ENCODE measurements at places on chromosomes 16 and 17.

- DNase-seq = no peak
Measured at GRCh38 chr16:879461-879861, 78.9 kb upstream of the GNG13 start.

- DNase-seq = no peak
Measured at GRCh38 chr17:8237175-8237574, 10.7 kb downstream of the CTC1 start.

DNA sequence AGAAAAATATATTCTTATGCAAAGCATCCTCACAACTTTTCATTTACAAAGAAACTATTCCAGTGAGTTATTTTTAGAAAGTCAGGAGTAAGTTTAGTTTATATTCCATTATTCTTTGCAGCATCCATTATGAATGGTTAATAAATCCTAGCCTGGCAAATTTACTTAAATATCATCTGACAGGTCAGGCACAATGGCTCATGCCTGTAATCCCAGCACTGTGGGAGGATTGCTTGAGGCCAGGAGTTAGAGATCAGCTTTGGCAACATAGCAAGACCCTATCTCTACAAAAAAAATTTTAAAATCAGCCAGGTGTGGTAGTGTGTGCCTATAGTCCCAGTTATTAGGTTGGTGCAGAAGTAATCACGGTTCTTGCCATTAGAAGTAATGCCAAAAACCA lies 12.9 kb downstream of the ESRP2 start:
- no peak for DNase-seq

- no peak for DNase-seq
Measured at GRCh38 chr16:80984124-80984892, 22.4 kb downstream of the CMC2 start.

GRCh38 chr17:76132574-76133338 lies 8.3 kb downstream of the FOXJ1 start:
- no peak for DNase-seq

- no peak for DNase-seq
Measured at GRCh38 chr17:46154151-46154816, 38.9 kb downstream of the KANSL1 start.

DNA sequence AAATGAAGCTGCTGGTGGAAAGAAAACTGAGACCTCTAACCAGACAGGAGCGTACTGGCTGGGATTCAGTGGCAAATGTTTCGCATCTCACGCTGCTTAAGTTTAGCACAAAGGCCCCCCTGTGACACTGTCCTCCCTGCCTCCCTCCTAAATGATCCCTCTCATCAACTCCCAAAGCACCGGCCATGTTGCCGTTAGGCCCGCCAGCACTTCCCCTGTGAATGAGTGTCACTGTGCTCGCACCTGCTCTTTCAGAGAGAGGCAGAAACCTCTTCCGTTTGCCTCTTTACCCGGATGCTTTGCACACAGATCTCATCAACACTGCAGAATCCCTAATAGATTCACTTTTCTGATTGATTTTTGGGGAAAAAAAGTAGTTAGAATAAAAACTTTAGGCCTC lies 26.5 kb downstream of the MBTPS1 start:
- no peak for DNase-seq

DNA sequence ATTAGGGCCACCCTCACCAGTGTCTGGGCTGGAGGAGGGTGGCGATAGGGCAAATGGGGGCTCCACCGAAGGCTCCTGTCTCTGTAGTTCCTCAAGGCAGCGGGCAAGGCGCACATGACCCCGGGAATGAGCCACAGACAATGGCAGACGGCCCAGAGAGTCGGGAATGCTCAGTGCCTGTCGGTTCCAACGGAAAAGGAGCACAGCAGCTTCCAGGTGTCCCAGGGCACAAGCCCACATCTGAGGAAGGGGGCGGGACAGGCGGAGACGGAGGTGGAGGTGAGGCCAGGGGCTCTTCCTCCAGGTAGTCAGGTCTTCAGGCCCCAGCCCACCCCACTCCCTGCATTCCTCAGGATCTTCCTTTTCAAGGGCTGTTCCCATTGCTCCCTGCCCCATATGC lies 5.1 kb upstream of the SPAG7 start:
- DNase-seq = no peak

DNA sequence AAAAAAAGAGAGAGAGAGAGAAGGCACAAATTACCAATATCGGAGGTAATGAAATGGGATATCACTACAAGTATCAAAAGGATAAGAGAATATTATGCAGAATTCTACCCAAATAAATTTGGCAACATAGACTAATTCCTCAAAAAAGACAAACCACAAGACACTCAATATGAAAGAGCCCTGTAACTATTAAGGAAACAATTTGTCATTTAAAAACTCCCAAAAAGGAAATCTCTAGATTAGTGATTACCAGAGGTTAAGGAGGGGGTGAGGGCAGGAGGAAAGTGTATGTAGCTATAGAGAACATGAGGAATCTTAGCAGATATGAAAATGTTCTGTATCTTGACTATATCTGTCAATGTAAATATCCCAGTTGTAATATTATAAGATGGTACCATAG lies 54.0 kb downstream of the CFDP1 start:
- DNase-seq = no peak

DNA sequence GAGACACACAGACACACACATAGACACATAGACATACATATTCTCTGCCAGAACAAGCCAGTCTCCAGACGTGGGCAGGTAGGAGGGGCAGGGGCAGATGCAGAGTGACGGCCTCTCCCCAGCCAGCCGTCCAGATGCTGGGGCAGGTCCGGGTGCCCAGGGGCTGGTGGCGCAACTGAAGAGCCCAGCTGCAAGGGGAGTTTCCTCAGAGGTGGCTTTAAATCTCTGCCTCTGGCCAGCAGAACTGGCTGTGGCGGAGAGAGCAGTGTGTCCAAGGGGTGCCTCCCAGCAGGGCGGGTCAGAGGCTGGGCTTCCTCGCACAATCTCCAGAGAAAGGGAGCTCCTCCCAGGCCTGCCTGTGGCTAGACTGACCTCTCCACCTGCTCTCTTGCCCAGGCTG lies 9.4 kb upstream of the GCGR start:
- DNase-seq = no peak

GRCh38 chr16:64869781-64870180 lies 252.1 kb downstream of the CDH11 start:
- no peak for DNase-seq

DNA sequence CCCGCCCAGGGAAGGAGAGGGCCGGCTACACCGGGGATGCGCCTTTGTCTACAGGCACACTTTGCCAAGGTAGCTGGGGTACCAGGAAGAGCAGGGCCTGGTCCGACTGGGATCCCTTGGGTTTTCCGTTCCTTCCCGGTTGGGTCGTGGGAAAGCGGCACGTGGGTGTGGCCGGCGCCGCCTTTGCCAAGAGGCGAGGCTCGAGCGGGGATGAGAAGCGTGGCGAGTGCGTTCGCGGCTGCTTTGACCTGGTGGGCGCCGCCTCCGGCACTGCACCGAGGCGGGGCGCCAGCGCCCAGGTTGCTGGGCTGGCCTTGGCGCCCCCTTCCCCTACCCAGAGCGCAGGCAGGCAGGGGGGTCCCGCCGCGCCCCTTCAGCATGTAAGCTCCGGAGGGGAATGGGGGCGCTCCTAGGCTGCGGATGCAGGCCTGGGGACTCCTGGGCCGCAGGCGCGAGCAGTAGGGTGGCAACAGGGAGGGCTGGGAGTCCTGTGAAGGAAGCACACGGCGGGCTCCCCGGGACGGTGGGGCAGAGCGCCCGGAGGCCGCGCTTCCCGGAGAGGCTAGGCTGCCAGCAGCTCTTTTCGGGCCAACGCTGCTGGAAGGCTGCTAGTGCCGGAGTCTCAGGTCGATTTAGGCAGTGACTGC lies 2.0 kb downstream of the HAS3 start:
- no peak for DNase-seq

GRCh38 chr17:56185491-56186221 lies 32.4 kb downstream of the ANKFN1 start:
- DNase-seq = no peak

GRCh38 chr17:17906418-17907215 lies 65.6 kb downstream of the TOM1L2 start:
- no peak for DNase-seq

GRCh38 chr16:82178352-82178751 lies 8.3 kb upstream of the MPHOSPH6 start:
- DNase-seq = no peak

- DNase-seq = no peak
Measured at GRCh38 chr17:76585033-76585648, 519 bp downstream of the ST6GALNAC2 start.

DNA sequence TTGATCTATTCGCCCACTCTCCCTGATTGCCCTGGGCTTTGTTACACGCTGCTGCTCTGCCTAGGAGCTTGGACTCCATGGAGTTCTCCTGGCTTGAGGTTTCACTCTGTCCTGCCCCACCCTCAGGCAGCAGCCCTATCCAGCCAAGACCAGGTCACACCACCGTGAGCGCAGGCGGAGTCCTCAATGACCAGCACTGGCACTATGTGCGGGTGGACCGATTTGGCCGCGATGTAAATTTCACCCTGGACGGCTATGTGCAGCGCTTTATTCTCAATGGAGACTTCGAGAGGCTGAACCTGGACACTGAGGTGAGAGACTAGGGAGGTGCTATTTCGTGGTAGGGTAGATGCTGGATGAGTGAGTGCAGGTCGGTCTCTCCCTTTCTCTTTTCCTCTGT lies 3.5 kb downstream of the CNTNAP1 start:
- no peak for DNase-seq

DNA sequence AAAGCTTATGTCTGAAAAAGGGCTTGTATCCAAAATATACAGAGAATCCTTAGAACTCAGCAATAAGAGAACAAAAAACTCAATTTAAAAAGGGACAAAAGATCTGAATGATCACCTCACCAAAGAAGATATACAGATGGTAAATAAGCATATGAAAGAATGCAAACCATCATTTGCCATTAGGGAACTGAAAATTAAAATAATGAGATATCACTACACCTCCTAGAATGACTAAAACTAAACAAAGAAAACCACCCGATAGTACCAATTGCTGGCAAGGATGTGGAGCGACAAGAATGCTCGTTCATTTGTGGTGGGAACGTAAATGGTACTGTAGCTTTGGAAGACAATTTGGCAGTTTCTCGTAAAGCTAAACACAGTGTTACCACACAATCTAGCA lies 66.9 kb upstream of the MPHOSPH6 start:
- no peak for DNase-seq

- DNase-seq = no peak
Measured at GRCh38 chr16:80631581-80631980, 90.8 kb downstream of the DYNLRB2 start.

DNA sequence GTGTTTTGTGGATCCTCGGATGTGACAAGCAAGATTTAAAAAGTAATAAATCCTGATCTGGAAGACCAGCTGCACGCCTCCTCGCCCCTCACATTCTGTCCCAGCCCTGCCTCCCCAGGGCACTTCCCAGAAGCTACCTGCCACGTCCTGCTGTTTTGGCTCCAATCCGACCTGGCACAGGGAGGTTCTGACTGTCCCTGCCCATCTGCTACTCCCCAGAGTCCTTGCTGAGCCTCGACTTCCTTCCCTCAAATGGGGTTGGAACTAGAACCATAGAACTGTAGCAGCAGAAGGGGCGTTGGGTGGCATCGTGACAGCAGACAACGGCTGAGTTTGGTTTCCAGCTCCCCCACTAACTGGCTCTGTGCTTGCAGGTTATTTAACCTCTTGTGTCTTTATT lies 71.7 kb downstream of the RPH3AL start:
- no peak for DNase-seq

GRCh38 chr17:7107012-7107754 lies 7.4 kb downstream of the ASGR2 start:
- DNase-seq = no peak

- DNase-seq = no peak
Measured at GRCh38 chr16:87332150-87332549, 15.0 kb upstream of the C16orf95 start.

DNA sequence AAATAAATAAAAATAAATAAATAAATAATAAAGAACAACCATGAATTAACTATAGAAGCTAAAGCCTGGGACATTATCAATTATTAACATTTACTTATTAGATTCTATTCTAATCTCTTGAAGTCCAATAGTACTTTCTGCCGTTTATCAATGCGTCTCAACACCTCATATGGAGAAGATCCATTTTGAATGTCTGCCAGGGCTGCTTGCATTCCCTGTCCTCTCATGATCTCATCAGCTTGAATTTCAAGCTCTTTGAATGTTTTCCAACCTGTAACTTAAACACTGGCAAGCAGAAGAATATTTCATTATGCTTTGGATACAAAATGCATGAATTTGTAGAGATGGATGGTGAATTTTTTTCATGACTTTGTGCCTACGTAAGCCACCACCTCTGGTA lies 191.9 kb upstream of the ANKFN1 start:
- no peak for DNase-seq

DNA sequence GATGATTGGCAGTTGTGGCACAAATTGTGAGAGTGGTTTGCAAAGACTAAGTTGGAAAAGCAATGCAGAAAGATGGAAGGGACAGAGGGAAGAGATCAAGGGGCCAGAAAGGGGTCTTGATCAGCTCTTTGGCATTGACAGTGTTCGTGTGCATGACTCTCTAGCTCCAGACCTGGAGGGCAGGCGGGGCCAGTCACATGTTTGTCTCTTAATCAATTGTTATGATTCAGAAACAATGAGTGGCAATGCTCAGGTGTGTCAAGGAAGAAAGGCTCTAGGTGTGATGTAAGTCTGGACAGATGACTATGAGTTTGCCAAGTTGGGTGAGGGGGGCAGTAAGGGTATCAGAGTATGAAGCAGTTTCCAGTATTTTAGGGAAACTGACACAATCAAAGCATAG lies 32.1 kb downstream of the WSB1 start:
- no peak for DNase-seq

- no peak for DNase-seq
Measured at GRCh38 chr16:75044800-75045361, 46.1 kb downstream of the ZNRF1 start.

DNA sequence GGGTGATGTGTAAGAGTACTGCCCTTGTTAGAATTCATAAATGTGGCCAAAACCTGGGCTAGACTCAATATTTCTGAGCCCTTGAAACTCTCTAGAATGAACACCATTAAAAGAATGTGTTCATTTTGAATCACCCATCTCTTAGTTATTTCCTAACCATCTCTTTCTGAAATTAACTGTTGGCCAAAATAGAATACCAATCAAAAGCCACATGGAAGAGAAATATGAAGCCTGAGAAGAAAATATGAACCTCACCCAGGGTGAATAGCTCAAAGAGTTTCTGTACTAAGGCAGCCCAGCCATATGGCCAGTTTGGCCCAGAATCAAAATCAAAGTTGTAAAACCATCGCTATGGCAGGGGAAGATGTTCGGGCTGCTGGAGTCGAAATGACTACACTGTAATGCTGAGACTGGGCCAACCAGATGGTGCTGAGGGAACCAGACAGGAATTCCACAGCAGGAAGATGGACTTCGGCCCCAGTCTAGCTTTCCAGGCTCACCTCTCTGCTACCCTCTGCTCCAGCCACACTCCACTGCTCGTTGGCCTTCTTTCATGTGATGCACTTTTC lies 154.3 kb upstream of the ZFHX3 start:
- DNase-seq = no peak

All from GM19239 (cell line).